Astrocyte of the cerebellum (primary cell): ENCODE measurements at places on chromosomes 16 and 17.

DNA sequence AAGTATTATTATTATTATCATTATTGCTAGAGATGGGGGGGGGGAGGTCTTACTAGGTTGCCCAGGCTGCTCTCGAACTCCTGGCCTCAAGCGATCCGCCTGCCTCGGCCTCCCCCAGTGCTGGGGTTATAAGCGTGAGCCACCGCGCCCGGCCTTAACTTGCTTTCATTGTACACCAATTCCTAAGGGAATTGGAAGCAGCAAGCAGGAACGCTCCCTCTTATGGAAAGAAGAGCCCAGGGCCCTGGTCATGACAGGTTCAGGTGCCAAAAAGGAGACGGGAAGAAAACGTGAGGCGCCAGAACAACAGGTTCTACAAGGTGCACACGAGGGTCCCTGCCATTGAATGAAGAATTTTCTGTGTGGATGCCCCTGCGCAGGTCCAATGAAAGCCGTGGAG lies 540 bp upstream of the RPL38 start:
- no peak for DNase-seq

DNA sequence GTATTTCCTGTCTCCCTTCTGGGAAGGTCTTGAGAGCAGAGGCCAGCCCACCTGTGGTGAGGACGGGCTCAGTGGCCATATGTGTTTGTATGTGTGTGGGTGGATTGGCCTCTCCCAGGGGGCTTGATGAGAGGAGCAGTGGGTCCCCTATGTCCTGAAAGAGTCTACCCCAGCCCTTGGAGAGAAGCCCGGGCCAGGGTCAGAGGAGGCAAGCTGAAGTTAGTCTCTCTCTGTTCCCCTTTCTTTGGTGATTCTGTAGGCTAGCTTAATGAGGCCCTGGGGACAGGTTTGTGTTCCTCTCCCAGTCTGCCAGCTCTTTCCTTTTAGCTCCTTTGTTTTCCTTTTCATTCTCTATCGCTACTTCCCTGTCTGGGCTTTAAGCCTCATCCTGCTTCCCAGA lies 23.8 kb upstream of the NFATC3 start:
- no peak for DNase-seq

DNA sequence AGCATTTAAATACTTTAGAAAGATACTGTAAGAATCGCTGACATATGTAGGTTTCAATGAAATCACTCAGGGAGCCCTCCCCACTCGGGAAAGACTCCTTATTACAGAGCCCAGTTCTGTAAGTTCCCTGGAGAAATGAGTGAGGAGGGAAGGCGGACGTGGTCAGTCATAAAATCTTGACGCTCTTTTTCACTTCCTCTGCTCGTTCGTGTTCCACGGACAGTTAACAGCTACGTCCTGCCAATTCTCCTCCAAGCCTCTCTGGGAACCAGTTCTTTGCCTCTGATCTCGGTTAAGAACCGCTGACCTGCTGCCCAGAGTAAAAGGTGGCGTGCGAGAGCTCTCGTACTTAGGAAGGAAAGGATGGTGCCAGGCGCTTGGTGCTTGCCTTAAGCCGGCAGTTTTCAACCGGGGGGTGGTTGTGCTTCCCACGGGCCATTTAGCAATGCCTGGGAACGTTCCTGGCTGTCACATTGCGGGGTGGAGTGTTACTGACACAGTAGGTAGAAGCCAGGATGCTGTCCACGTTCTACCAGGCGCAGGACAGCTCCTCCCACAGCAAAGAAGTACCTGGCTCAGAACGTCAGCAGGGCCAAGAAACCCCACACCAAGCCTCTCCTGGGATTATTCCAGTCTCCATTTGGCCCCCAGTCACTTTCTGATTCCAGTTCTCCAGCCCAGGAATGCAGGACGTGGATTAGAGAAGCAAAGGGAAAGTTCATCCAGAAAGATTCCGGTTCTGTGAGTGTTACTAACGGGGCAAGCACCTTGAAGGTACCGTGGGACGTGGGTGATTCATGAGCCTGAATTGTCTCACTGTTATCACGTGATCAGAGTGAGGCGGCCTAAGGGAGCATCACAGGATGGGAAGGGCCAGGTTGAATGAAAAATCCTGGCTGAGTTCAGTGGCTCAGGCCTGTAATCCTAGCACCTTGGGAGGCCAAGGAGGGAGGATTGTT lies 87.7 kb downstream of the MRM3 start:
- no peak for DNase-seq

- no peak for DNase-seq
Observed at GRCh38 chr17:43308999-43309398, 75.2 kb upstream of the RNU2-1 start.

GRCh38 chr17:55576996-55577586 lies 65.8 kb upstream of the SMIM36 start:
- DNase-seq, result peak; percentile 57

DNA sequence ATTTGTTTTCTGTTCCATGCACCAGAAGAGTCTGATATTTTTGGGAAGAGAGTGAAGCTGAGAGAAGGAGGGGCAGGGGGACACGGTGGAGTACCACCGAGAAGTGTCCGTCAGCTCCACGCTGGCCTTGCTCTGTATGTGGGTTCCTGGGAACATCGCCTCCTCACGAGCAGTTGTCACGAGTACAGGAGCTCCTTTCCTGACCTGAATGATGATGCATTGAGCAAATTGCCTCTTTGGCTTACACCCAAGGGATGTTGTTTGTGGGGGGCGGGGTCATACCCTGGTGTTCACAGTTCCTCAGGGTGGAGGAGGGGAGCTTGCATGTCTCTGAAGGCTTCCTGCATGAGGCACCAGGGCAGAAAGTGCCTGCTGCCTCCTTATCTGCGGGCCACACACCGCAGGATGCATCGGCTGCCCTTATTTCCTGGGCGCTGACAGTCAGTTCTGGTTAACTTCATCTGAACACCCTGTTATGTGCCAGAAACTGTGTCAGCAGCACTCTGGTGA lies 36.2 kb downstream of the RGS9 start:
- DNase-seq, result no peak

DNA sequence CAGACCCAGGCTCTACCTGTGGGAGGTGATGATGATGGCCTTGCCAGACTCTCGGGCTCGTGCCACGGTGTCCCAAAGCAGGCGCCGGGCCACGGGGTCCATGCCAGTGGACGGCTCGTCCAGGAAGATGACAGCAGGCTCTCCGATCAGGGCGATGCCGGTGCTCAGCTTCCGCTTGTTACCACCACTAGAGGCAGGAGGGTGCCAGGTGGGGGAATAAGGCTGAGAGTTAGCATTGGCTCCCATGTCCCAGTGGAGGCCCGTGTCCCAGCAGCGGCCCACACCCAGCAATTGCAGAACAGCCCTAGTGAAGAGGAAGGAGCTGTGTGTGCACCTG lies 10.3 kb upstream of the RNPS1 start:
- DNase-seq, result no peak

GRCh38 chr16:88469615-88470395 lies 16.7 kb downstream of the ZFPM1 start:
- no peak for DNase-seq

DNA sequence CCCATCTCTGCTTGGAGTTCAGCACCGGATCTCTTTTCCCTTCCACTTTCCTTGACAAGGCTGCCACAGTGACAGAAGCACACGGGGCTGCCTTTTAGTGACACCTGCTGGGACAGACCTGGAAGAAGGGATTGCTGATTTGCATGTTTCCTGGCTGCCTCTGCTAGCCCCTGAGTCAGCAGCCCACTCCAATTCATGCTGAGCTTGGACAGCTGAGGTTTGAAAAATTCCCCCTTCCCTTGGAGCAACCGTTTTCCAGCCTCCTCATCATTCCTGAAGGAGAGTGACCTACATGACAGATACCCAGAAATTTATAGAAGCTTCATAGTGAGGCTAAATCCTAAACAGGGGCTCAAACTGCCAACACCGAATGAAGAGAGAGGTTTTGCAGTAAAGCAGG lies 18.8 kb upstream of the RBL2 start:
- DNase-seq, result no peak

GRCh38 chr16:89325861-89326471 lies 108.5 kb downstream of the ZNF778 start:
- DNase-seq, result no peak

DNA sequence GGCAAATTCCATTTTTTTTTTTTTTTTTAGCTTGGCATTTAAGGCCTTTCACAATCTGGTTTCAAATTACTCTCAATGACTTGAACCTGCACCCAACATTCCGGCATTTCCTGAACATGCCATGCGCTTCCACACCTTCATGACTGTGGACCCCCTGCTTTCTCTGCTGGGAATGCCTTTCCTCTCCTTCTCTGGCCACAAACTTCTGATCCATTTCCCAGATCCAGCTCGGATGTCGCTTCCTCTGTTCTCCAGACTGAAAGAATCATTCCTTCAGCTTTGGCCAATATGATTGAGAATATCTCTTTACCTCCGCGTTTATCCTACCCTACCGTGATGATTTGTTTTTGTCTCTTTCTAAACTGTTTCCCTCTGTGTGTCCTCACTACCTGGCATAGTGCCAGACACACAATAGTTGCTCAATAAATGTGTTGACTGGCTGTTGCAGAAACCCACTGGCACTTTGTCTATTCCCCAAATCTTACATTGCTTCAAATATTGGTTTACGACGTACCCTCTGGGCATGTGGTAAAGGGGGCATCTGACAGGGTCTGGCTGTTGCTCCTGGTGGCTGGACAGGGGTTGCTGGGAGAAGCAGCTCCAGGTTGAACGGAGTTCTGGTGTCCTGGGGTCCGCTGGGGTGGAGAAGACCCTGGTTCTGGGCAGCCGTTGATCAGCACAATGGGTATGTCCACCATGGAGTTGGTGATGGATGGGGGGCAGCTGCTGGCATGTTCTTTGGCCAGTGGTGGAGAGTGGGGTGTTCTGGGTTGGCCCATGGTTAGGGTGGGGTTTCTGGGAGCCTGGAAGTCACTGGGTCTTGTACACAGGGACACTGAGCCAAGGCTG lies 14.7 kb downstream of the TNS4 start:
- DNase-seq, result peak; percentile 75

- DNase-seq, result no peak
Observed at GRCh38 chr16:87065446-87066132, 251.6 kb downstream of the C16orf95 start.

GRCh38 chr17:17322516-17323510 lies 19.6 kb downstream of the NT5M start:
- DNase-seq, result no peak

DNA sequence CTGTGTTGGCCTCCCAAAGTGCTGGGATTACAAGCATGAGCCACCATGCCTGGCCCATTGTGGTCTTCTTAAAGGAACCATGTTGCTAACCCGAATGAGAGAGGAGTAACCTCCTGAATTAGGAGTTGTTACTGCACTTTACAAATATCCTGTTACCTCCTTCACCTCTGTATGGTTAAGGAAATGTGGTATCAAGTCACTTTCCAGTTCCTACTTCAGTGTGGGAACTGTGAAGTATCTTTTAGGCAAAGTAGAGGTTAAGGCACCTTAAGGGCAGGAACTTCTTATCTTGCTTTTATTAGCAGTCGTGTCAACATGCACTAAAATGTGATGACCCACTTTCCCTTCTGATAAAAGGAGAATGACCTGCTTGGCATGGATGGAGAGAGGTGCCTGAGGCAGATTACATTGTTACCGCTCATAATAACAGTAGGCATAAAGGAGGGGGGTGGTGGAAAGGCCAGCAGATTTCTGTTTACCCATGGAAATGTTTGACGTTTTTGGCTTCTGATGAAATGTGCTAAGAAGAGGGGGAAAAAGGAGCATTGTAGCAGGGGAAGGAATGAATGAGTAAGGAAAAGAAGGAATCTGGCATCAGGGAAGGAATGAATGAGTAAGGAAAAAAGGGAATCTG lies 28.5 kb downstream of the FTO start:
- no peak for DNase-seq

DNA sequence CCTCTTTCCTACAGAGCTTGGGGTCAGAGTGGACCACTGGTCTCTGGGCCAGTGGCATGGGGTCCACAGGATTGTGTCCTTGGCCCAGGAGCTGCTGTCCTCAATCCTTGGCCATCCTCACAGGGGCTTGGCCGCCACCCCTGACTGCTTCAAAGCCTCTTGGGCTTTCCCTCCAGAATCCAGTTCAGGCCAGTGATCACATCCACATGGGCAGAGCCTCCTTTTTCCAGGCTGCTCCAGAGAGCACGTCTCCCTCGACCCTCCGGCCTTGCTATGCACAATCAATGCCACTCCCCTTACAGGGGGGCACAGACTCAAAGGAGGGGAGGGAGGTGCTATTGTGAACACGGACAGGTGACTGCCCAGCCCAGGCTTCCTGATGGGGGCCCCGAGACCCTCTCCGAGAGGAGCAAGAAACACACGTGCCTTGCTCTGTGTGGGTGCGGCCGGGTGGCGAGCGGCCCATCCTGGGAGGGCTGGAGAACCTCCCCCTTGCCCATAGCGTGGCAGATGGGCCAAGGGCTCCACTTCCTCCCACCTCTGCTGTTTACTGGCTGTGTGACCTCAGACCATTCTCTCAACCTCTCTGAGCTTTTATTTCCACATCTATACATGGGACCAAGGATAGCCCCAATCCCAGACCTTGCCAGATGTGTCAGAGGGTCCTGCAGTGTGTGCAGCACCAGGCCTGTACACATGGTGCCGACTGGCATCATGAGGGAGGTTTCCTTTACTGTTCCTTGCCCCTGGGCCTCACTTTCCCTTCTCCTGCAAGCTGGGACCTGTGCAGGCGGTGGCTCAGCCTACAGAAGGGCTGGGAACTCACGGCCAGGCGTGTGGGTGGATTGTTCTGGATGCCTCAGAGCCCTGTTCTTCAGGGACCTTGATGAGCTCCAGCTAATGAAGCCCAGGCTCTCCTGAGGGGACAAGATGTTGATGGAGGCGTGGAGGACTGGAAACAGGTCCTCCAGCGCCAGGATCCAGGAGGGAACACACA lies 229.0 kb upstream of the GSE1 start:
- no peak for DNase-seq

GRCh38 chr17:50957600-50958575 lies 91.7 kb upstream of the TOB1 start:
- no peak for DNase-seq

DNA sequence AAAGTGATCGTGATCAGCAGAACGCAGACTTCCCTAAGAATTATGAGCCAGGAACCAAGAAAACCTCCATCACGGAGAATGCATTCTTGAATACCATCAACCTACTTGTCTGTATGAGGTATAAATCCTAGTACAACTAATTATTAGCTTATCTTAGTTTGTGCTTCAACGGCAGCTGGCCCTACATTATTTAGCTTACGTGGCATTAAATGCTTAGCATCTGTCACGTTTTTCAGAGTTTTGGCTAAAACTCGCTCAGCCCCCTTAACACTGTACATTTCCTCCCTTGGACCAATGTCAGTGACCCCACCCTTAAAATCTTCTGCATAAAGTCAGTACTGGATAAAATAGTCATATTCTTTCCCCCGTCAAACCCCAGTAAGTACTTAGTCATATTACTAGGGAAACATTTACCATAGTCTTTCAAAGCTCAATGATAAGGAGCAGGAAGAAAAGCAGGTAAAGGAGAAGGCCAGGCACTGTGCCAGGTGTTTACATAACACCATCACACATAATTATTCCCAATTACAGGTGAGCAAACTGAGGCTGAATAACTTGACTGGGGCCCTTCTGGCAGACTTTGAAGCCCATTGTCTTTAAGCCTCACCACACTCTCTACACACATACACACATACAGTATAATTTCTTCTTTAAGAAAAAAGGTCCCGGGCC lies 16.6 kb upstream of the TXNDC11 start:
- no peak for DNase-seq
